ENCODE measurements at places on chromosomes 1 and 21.

DNA sequence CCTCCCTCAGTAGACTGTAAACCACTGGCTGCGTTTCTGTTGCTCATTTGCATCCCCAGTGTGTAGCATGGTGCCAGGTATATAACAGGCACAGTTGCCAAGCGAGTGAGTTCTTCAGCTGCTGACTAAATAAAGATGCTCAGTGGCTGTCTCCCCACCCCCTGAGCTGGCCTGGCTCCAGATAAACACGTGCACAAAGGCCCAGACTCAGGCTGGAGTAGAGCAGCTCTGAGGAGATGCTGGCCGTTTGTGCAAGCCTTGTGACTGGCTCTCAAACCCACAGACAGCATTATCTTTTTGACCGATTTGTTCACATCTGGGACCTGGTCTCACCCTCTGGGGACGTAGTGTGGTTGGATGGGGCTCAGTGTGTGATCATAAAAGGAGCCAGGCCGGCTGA is 7.1 kb downstream of the CHRNB2 start:
- no peak for DNase-seq

- DNase-seq, result no peak
Observed at GRCh38 chr1:68231627-68232288, 565 bp downstream of the WLS start.

DNA sequence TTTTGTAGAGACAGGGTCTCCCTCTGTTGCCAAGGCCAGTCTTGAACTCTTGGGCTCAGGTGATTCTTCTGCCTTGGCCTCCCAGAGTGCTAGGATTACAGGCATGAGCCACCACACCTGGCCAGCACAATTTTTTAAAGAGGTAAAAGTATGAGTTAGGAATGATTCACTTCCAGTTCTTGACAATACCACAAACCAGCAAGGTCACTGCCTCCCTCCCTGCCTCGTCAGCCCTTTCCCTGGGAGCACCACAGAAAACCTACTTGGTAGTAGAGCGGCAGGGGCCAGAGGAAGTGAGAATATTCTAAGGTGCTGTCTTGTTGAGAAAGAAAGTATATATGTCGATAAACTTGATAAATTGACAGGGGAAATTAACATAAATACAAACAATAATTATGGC is 10.8 kb upstream of the CDA start:
- no peak for DNase-seq

DNA sequence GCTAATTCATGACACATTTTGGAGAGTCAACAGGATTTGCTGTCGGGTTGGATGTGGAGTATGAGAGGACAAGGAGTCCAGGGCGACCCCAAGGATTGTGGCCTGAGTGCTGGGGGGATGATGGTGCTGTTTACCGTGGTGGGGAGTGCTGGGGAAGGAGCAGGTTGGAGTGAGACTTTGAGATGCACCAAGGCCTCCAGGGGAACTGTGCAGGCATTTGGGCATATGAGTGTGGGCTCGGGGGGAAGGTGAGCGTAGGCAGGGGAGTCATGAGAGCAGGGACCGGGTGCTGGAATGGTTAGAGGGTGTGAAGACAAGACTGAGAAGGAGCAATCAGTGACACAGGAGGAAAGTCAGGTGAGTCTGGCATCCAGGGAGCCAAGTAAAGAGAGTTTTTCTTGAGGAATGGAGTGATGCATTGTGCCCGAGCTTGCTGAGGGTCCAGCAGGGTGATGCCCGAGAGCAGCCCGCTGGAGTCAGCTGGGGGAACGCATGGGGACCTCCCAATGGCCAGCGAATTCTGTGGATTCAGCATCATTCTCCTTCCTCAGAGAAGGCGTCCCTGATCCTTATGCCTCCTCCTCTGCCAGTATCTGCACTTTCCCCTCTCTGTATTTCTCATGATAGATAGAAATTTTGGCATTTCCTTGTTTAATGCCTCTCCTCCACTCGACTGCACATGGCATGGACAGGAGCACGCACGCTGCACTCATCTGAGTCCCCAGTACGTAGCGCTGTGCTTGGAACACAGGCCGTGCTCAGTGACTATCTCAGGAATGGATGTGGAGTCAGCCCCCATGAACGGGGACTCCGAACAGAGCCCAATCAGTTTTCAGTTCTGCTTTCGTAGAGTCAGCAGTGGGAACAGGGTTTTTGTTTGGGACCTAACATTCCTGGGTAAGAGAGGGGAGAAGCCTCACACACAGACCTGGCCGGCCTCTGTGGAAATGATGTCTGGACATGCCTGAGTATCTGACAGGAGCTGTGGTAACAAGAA is 52.1 kb upstream of the ETV3 start:
- no peak for DNase-seq

DNA sequence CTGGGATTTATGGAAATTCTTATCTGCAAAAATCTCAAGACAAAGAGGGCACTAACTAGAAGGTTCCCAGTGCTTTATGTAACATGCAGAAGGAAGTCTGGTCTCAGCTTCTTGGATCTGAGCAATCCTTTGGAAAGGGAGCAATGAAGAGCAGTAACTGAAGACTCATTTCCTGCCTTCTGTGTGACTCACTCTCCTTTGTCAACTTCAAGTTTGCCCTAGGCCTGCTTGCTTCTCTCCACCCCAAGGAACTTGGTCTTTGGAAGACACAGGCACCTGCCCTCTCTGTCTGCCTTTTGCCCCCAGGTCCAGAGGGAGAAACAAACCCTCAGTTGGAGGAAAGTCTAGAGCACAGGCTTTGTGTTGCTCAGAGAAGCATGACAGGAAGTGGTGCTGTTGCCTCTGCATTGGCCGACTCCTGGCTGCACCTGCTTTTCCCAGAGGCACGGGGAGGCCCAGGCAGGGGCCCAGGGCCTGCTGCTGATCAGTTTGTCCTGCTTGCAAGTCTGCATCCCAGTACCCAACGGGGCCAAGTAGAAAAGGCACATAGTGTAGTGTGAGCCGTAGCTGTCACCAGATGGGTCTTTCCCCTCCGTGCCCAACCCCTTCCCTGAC is 137.2 kb downstream of the DHRS3 start:
- peak; percentile 19 for DNase-seq

GRCh38 chr1:17661546-17662157 is 93.5 kb upstream of the ACTL8 start:
- DNase-seq, result peak; percentile 7

DNA sequence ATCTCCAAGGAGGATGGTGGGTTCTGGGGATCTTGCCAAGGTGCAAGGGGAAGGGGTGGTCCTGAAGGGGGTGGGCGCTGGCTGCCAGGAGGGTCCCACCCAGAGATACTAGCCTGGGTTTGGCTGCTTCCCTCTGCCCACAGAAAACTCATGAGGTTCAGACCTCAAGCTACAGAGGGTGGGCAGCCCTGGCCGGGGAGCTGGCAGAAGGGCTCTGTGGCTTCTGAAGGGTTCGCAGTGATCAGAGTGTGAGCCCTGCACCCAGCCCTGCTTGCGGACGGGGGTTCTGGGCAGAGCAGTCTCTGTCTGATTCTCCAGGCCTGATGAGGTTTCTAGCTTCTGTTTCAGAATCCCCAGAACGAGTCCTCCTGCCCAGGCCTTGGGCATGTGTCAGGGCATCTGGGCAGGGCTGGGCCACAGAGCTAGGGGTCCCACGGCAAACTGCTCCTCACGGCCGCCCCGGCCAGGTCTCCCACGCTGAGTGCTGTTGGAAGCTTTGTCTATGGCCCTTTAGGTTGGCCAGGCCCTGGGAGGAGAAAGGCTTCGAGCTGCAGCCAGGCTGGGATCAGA is 635 bp upstream of the MMEL1 start:
- no peak for DNase-seq

- DNase-seq, result peak; percentile 25
Observed at GRCh38 chr1:109397581-109398342, at the start of gene SORT1. SORT1 (minus strand) TSS chr1:109397918; CDS start chr1:109397892, 26 bp downstream.

GRCh38 chr1:10338047-10338446 is 60.8 kb upstream of the PGD start:
- DNase-seq, result peak; percentile 17

GRCh38 chr1:17903386-17903785 is 148.3 kb downstream of the ACTL8 start:
- DNase-seq, result no peak

GRCh38 chr21:42649122-42650032 is 4.0 kb upstream of the PDE9A start:
- DNase-seq, result no peak

DNA sequence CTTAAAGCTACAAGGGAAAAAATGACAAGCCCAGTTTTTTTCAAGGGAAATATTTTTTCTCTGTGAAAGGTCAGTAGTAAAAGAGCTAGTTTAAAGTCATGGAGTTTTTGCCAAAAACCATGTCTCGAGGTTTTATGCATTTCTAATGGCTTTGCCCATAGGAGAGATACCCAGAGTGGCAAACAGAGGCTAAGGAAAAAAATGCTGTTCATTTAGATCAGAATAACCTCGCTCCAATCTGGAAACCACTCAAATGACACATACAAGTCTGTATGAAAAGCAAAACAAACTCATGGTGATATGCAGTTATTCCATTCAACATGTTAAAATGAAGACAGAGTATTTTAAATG is 36.9 kb upstream of the EDEM3 start:
- no peak for DNase-seq

DNA sequence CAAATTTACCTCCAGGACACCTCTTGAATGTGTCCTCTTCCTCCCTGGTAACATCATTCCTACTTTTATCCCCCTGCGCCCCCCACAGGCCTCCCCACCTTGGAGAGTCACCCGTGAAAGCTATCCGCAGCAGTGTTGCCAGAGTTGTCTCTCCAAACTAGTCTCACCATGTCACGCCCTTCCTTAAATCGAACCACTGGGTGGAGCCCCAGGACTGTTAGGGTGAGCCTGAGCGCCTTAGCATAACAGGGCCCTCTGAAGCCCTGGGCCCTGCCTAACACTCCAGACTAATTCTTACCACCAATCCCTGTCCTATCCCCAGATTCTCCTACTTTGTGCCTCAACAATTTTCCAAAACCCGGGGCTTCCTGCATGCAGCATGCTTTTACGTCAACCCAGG is 35.0 kb downstream of the HSD3B2 start:
- DNase-seq, result no peak

DNA sequence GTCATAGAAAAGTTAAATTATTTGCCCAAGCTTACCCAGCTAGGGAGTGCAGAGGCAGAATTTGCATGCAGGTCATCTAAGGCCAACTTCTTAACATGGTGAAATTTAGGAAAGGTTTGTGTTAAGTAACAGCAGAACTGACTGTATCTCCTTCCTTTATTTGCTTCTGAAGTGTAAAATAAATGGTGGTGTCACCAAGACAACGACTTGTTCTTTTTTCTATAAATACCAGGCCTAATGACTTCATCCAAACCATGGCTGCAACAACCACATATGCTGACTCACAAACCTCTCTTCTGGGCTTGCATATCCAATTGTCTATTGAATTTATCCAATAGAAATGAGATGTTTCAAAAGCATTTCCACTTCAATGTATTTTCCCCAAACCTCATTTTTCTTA is 19.1 kb downstream of the COL24A1 start:
- no peak for DNase-seq
